ENCODE measurements at places on chromosomes 12 and 14.
A peak's percentile ranks its signal among the peaks of the same experiment; 100 is the strongest.

- peak; percentile 32 for DNase-seq
Observed at GRCh38 chr12:123712780-123713319, 697 bp downstream of the ATP6V0A2 start.

- DNase-seq, result no peak
Observed at GRCh38 chr14:100109594-100109955, 44.4 kb downstream of the EVL start.

DNA sequence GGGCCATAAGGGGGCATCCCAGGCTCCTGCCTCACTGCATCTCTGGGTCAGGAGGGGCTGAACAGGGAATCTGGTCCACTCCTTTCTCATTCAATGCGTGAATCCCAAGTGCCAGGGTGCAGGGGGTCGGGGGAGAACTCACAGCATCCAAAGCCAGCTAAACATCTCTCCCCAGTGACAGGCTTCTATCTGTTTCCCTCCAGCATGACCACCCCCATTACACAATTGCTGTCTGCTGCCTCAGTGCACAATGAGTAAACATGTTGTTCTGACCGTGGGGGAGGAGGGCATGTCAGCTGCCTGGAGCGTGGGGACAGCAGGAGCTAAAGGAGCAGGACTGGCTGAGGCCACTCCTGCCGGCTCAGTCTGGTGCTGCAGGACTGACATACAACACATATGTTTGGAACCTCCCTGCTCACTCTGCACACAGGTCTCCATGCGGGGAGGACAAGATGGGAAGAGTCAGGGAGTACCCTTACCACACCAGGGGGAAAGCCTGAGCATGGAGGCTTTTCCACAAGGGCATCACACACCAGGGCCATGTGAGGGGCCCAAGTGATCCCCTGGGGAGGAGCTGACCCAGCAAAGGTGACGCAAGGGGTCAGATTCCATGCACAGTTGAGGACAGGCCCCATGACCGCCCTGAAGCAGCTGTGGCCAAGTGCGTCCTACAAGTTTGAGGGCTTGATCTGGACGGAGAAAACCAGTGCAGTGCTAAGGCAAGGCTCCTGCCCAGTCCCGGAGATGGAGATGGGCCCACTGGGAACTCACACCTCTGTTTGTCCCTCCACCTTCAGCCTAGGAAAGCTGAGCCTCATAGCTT, 1.4 kb downstream of the TNS2 start:
- peak; percentile 88 for DNase-seq

GRCh38 chr12:92619026-92619425, 83.8 kb upstream of the PLEKHG7 start:
- no peak for DNase-seq

GRCh38 chr14:105273062-105273461, 24.7 kb downstream of the BTBD6 start:
- DNase-seq, result no peak

DNA sequence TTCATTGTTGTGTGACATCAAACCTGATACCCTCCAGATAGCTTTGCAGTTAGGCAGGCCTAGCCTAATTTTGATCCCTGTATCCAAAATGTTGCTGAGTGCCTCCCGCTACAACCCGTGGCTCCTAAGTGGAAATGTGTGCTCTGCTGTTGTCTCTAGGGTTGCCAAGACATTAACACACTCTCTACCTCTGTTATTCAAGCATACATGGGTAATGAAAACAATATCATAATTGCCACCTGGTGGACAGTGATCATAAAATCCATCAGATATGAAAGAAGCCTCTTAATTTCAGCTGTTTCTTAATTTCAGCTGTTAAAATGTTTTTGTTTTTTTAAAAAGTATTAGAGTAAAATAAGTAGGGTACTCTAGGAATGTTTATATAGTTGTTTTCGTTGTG, 93.5 kb downstream of the PLEKHA5 start:
- peak; percentile 38 for DNase-seq

DNA sequence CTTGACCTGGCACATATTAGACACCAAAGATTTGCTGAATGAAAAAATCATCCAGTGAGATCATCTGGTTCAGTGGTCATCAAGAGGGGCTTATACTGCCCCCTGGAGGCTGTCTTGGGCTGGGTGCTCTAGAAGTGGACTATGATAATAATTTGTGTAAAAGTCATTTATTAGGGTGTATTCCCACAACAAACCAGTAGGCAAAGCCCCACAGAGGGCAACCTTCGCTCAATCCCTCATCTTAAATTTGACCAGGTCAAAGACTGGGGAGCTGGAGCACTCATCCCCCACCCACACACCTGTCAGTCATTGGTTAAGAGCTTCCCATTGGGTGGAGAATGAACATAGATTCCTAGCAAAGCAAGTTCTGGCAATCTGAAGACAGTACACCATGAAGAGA, 20.0 kb upstream of the FICD start:
- DNase-seq, result peak; percentile 68

DNA sequence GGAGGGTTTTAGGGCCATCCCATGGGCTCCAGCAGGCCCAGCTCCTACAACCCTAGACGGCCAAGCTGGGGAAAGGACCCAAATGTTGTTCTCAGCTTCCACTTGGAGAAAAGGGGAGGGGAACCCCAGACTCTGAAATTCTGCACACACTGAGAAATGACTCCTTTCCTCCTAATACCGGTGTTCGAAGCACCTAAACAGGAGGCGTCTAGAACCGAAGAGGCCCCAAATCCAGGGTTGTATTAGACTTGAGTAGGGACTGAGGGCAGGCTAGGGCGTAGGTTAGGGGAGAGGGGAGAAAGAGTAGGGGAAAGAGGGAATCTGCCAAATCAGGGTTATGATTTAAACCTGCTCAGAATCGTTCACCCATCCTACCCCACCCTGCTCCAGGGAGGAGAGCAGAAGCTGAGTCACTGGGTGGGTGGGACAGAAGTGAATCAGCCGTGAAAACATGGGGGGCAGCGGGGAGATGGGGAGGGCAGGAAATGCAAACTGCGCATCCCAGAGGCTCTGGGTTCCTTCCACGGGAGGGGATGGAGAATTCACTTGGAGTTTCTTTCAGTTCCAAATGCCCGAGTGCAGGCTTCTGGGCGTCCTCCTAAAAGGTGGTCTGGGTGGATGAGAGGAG, 1.0 kb downstream of the IGFBP6 start:
- no peak for DNase-seq

DNA sequence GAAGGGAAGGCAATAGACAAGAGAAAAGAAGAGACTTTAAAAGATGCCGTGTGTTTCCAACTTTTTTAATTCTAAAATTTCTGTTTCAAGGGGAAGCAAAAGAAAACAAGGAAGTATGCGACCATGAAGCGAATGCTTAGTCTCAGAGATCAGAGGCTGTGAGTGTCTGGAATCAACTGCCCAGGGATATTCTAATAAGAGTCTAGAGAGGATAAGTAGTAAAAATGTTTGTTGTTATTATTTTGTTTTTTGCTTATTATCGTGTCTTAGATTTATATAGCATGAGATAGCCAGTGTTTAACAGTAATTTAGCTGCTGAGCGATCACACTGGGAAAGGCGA, 421 bp downstream of the FCF1 start:
- no peak for DNase-seq

GRCh38 chr12:45994736-45995135, 4.4 kb upstream of the SCAF11 start:
- DNase-seq, result no peak

- DNase-seq, result no peak
Observed at GRCh38 chr14:53953828-53954550, 2.6 kb downstream of the BMP4 start.

DNA sequence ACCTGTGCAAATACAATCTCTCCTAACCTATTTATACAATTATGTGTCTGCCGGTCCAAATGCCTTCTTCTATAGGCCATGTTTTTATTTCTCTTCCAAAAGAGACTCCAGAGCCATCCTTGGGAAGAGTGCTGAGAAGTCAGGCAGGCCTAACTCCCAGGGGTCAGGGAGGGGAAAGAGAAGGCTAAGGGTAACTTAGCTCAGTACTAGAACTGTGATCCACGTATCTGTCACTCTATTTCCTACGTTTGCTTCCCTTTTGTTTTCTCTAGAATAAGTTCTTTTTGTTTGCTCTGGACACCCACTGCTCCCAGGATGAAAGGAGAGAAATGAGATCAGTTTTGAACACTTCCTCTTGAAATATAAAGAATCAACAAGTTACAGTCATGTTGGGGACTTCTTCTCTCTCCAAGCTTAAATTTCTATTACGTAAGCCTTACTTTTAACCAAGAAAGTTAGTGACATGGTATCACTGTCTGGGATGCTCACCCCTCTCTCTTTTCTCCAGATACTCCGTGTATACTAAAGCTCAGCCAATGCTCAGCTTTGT, 79.2 kb downstream of the DAD1 start:
- peak; percentile 43 for DNase-seq

- DNase-seq, result no peak
Observed at GRCh38 chr12:29692237-29692636, 91.5 kb downstream of the TMTC1 start.

GRCh38 chr12:1642513-1642912, 13.5 kb downstream of the WNT5B start:
- no peak for DNase-seq

DNA sequence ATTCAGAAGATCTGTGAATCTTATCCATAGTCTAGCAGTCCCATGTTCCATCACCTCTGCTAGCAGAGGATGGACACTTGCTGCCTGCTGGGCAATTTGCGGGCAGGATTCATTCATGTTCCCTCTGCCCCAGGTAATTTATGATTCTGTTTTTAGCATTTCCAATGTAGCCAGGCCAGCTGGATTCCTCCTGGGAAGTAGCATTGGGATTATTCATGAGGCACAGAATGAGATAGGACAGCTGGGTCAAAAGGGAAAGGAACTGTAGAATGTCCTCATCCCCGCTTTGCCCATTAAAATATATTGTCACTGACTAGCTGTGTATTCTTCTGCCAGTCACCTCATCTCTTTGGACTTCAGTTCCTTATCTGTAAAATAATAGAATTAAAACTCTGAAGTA, 68.7 kb downstream of the SLC35F4 start:
- no peak for DNase-seq

GRCh38 chr12:110330544-110330943, 49.5 kb downstream of the ATP2A2 start:
- peak; percentile 88 for DNase-seq

DNA sequence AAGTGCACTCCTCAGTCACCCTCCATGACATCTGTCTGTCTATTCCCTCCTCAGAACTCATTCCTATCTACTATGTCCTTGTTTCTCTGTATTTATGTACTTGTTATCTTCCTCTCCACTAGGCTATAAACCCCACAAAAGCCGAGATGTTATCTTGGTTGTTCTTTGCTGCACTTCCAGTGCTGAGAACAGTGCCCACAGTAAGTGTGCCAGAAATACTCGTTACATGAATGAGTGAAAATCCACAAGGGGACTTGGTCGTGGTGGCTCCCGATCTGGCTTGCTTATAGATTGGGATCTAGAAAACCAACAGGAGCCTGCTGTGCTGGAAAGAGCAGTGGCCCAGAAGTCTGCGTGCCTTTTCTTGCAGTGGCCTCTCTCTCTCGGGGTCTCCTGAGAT, 111.9 kb upstream of the PRMT8 start:
- no peak for DNase-seq

- DNase-seq, result no peak
Observed at GRCh38 chr12:45348311-45348710, 132.4 kb downstream of the ANO6 start.

DNA sequence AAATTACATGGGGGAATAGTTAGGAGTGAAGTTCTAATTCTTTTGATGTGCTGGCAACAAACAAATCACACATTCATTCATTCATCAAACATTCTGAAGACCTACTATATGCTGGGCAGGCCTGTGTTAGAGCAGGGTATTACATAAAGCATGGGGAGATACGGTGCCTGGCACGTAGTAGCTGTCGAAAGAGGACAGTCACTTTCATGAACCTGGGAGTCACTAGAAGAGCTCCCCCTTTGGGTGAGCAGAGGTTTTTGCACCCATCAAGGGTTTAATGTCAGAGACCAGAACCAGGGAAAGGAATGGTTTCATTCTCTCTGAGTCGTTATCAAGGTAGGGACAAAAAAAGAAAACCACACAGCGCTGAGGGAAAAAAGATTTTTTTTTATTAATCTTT, 10.0 kb downstream of the LHX5 start:
- peak; percentile 70 for DNase-seq

GRCh38 chr14:75081660-75082229, 12.3 kb downstream of the ZC2HC1C start:
- DNase-seq, result no peak

GRCh38 chr12:94671917-94672316, 21.6 kb upstream of the TMCC3 start:
- DNase-seq, result no peak

GRCh38 chr12:124418791-124419190, 123.9 kb downstream of the RFLNA start:
- no peak for DNase-seq

GRCh38 chr14:66746316-66747006, 238.5 kb downstream of the GPHN start:
- DNase-seq, result peak; percentile 50

DNA sequence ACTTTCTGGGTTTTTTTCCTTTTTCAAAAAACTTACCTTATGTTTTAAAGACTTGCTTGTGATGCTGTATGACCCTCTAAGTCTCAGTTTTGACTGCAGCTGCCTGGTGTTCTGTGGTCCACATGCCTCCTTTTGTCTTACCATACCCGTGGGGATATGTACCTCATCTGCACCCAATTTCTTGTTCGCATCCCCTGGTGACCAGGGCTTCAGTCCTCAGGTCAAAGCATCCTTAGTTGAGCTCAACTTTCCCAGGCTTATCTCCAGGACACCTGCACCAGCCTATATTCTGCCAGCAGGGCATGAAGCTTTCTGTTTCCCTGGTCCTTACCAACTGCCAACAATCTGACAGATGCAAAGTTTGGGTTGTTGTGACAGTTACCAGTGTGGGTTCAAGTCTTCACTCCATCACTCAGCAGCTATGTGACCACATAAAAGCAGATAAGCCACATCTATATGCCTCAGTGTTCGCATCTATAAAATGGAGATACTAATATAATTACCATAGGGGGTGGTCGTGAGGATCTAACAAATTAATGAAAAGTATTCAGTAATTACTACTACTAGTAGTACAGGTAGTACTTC, 94.0 kb downstream of the NTF3 start:
- DNase-seq, result no peak

GRCh38 chr12:91249054-91249453, 66.4 kb upstream of the DCN start:
- no peak for DNase-seq

- no peak for DNase-seq
Observed at GRCh38 chr12:132569856-132570480, 40.4 kb downstream of the LRCOL1 start.

DNA sequence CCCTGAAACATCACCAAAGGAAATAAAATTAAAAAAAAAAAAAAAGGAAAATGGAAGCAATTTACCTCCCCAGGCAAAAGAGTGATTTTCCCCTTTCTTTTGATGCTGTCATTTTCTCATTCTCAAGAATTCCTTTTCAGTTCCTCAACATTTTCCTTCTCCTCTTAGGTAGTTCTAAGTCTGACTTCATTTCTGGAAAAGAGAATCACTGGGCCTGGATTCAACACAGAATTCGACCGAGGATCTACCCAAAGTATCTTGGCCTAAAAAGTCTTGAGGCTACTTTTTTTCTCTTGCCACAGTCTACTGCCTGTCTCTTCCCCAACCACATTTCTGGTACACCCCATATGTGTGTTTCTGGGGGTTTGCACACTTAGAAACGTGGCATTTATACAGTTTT, 717.8 kb upstream of the TBX3 start:
- no peak for DNase-seq

Measured in NB4 (cell line).